ENCODE measurements at places on chromosomes 5 and 9. TPM values are rescaled to one million over a fixed set of nuclear protein-coding genes. Genes with fewer than 3 reads are reported as not detected.
A peak's percentile ranks its signal among the peaks of the same experiment; 100 is the strongest.

The TJP2 gene
- total RNA-seq: 80.3 TPM

DNA sequence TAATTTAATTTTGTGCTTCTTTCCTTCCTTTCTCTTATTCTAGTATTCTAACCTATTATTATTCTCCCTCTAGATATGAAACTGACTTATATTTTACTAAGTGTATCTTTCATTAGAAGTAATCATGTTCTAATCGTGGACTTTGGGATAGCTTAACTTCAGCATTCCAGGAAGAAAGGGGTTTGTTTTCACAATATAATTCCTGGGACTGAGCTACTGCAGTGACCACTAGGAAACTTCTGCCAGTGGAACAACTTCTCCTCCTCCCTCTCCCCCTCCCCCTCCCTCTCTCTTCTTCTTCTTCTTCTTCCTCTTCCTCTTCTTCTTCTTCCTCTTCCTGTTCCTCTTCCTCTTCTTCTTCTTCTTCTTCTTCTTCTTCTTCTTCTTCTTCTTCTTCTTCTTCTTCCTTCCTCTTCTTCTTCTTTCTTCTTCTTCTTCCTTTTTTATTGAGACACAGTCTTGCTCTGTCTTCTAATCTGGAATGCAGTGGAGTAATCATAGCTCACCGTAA, 127.9 kb downstream of the NNT start:
- no peak for DNase-seq

DNA sequence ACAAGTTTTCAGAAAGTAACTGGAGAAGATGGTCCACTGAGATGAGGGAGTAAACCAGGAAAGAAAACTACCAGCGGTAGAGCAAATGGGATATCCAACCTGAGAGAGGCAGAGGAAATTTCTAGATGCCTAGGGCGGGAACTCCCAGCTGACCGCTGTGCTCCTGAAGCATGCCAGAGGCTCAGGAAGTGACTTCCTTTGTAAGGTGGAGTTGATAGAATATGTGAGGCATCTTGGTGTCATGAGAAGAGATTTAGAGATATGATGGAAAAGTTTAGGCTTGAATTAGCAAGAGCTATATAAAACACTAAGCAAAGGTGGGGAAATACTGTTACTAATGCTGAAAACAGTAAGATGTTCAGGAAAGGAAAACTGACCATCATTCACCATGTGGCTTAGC, 124.1 kb downstream of the C9orf152 start:
- no peak for DNase-seq

DNA sequence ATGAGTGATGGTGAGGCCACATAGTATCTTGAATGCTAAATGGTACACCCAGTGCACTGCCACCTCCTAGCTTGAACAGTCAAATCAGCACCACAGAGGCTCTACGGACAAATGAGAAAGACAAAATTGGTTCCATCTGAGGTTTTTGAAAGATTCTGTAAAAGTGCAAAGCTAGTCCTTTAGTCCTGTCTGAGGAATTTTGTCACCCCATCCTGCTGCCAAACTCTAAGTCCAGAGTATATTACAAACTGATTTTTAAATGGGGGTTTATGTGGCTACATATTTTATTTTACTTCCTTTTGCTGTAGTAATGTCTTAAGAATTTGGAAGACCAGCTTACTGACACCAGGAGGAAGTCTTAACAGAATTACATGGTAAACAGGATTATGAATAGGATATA, 7.7 kb downstream of the FREM1 start:
- DNase-seq: no peak

DNA sequence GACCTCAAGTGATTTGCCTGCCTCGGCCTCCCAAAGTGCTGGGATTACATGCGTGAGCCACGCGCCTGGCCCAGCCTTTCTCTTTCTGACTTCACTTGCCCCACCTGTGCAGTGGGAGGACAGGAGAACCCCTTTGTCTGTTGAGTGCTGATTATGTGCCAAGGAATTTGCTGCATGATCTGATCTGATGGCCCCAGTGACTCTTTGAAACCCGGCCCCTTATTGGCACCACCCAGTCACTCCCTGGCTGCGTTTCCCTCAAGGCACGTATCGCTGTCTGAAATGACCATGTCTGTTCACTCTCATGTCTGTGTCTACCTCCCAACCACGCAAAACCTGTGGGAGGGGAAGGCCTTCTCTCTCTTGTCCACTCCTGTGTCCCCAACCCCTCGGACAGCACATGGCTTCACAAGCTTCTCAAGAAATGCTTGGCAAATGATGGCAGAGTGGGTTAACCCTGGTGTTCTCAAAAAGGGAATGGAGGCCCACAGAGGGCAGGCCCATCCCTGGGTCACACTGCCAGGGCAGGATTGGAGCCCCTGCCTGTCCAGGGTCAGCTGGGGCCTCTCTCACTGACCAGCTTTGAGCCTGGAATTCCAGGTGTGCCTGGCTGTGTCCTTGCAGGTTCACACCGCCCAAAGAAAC, 21.9 kb downstream of the NEK6 start:
- DNase-seq: peak; percentile 89
